ENCODE measurements at places on chromosomes 3 and 15.

DNA sequence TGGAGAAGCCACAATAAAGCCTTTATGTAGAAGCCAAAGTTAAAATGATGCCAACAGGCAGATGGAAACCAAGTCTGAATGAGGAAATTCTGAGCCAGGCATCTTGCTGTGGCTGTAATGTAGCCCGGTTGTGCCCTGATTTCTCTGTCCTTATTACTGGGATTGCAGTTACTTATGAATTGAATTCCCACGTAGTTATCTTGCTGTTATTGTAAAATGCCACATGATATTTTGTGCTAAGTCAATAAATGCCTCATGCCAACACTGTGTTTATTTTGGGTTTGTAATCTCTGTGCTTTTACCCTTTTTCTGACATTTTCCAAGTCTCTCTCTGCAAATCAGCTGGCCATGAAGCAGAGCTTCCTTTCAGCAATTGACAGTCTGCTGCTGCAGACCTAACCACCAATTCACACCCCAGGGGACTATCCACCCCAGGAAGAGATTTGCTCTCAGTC, 486.1 kb upstream of the GOLIM4 start:
- DNase-seq = no peak

GRCh38 chr15:67715170-67715569, 110.1 kb upstream of the SKOR1 start:
- no peak for DNase-seq

DNA sequence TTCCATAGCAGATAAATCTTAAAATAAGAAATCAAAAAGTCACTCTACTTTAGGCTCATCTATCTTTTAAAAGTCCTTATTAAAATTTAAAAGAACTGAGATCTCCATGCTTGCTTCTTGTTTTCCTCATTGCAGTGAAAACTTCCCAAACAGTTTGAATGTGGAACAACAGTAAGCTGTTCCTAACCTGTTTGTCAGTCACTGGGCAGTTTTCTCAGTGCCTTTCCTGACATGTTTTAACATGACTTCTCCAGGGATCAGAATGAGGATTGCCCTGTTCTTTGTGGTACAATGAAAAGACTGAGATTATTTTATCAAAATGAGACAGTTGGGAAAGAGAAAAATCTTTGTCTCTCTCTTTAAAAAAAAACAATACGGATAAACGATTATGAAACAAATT, 774 bp downstream of the GPR87 start:
- DNase-seq = no peak

DNA sequence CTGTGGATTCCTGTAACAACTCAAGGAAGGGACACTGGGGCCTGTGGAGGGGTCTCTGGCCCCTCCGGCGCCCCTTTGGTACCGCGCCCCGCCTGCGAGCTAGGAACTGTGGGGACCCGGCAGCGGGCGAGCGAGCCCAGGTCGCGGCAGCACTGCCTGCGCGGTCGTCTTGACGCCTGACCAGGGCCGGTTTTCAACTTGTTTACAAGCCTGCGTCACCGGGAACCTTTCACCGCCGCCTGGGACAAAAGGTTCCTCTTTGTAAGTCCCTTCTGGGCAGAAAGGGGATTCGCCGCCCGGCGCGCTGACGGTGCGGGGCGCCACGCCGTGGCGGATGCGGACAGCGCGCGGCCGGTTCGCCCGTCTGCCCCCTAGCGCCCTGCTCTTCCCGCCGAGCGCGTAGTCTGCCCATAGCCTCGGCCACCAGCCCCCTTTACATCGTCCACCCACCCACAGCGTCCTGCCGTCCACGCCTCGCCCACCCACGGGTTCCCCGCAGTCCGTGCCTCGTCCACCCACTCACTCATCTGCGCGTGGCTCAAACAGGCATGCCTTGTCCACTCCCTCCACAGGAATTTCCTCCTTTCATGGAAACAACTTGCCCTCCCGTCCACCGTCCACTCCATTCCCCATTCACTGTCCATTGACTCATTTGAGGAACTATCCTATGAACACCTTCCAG, 5.5 kb upstream of the CFAP100 start:
- DNase-seq = peak; percentile 56

- no peak for DNase-seq
These were observed 57.7 kb upstream of the LARS2 start for GRCh38 chr3:45330510-45331295.

GRCh38 chr3:115958526-115958925, 335.2 kb downstream of the GAP43 start:
- DNase-seq = no peak

DNA sequence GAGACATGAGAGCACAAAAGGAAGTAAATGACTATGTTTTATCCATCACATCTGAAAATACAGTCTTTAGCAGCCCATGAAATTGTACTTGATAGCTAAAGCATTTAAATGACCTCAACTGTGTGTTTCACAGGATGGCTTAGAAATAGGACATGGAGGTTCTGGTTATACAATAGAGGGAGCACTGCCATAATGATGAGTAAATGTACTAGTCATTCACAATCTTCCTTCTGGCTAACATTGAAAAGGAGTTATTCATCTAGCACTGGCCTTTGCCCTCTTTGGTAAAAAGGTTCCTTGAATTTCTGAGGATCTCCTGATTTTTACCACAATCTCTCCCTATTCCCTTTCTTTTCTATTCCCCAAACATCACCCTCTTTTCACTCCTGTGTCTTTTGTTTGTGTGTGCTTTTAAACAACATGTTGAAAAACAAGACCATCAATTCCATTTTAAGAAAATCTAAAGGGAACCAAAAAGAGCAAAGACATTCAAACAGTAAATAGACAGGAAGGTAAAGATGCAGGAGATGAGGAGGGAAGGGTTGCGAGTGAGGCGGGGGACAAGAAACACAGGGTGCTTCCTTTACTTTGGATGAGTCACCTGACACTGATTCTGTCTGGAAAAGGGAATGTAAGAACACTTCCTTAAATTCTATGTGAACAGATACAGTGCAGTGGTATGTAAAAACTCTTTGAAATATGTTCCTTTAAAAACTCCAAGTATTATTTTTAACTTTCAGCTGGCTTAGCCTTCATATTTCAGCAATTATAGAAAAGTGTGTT, 619.0 kb downstream of the MECOM start:
- DNase-seq = no peak

GRCh38 chr3:188683032-188683521, 488.7 kb upstream of the TPRG1 start:
- peak; percentile 70 for DNase-seq

DNA sequence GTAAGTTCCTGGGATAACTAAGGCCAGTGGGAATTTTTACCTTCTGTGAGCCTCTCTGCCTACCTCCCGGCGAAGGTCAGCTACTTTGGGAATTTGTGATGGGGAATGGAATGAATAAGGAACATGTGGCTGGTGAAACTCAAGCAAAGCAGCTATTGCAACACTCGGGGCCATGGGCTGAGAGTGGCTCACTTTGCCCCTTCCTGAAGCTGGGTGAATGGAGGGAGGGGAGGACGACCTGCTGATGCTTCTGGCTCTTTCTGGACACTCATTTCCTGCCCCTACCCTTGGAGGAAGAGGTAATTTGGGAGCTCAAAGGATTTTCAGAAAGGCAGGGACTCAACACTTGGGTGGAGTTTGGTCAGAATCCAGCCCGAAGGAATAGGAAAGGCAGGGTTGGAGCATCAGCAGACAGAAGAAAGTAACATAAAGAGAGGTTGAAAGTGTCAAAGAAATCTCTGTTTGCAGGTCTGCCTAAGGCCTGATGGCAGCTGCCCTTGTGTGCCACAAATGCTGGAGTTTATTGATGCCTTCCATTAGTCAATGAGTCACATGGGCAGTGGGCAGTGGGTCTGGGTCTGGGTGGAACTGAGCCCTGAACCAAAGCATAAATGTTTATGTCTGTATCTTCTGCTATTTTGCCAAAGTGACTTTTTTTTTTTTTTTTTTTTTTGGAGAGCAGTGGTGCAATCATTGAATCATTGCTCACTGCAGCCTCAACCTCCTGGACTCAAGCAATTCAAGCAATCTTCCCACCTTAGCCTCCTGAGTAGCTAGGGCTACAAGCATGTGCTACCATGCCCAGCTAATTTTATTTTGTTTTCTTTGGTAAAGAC, 12.4 kb downstream of the LAMP3 start:
- DNase-seq = no peak

DNA sequence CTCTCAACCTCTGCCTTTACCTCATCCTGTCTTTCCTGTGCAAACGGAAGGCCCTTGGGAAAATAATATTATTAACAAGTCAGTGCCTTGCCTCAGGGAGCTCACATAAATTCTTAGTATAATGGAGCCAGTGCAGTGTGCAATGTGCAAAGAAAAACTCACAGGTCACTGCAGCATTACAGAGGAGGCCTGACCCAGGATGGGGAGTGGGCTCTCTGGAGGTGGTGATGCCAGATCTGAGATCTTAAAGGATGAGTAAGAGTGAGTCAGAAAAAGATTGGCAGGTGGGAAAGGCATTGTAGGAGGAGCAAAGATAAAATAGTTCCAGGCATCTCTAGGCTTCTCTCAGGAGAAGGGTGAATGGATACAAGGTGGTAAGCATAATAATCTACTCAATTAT, 185.6 kb upstream of the ADAMTS9 start:
- DNase-seq = no peak

GRCh38 chr3:73727117-73727821, 102.5 kb upstream of the PDZRN3 start:
- no peak for DNase-seq

DNA sequence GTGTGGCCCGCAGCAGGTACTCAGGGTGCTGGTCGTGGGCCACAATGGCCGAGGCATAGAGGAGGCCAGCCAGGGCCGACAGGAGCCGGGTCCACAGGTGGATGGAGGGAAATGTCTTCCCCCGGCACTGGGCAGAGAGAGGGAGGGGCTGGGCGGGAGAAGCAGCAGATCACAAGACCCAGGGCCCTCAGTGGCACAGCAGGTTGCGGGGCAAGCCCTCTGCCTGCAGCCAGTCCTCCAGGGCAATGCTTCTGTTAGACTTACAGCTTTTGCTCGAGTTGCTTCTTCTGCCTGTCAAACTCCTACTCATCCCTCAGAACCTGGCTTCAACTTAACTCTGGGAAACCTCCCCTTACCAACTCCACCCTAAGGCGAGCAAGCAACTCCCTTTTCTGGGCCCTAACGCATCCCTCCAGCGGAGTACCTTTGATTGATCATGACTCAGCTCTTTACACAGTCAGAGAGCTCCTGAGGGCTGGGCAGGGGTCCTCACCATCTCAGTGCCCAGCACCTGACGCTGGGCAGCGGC, 16.0 kb downstream of the TMEM44 start:
- no peak for DNase-seq

GRCh38 chr3:59867185-59868002, 817.6 kb upstream of the CFAP20DC start:
- DNase-seq = peak; percentile 41

GRCh38 chr3:177820683-177821316, 623.5 kb upstream of the TBL1XR1 start:
- no peak for DNase-seq

GRCh38 chr15:69930754-69931153, 167.0 kb downstream of the TLE3 start:
- DNase-seq = no peak

GRCh38 chr3:90253131-90253530, 1145.7 kb downstream of the EPHA3 start:
- no peak for DNase-seq

DNA sequence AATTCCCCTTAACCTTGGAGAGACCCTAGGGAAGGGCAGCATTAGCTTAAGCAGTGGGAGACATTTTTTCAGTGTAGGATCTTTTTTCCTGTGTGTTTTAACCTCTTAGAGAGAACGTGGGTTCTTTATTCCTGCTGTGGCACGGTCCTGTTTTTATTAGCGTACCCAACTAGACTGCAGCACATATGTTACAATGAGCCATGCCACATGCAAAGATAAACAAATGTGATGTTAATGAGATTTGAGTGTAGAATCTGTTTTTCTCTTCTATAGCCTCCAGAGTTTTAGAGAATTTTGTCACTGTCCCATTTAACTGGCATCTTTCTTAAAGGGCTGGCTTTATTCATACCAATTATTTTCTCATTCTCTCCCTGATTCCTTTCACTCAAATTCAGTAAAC, 347.5 kb downstream of the CNTN4 start:
- DNase-seq = no peak

GRCh38 chr3:45623846-45624245, 29.3 kb downstream of the LIMD1 start:
- DNase-seq = no peak

DNA sequence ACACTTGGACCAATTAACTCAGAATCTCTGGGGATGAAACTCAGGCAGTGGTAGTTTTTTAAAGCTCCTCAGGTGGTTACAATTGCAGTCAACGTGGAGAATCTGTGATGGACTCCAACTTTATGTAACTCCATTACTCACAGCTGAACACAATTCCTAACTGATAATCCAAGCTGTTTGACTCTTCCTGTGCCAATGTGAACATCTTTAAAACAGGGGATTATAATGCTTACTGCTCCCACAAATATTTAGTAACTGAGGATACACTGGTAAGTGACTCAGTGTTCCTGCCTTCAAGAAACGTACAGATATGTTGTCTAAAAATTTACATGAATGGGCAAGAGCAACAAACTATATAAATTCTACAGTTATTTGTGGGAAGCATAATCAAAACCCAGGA, 85.6 kb downstream of the OSBPL10 start:
- DNase-seq = no peak

GRCh38 chr15:52154896-52155865, 36.0 kb downstream of the GNB5 start:
- DNase-seq = no peak

- peak; percentile 19 for DNase-seq
These were observed 339.1 kb downstream of the TIGIT start for GRCh38 chr3:114632757-114633424.

GRCh38 chr3:162610261-162610660, 1113.7 kb downstream of the OTOL1 start:
- DNase-seq = no peak

DNA sequence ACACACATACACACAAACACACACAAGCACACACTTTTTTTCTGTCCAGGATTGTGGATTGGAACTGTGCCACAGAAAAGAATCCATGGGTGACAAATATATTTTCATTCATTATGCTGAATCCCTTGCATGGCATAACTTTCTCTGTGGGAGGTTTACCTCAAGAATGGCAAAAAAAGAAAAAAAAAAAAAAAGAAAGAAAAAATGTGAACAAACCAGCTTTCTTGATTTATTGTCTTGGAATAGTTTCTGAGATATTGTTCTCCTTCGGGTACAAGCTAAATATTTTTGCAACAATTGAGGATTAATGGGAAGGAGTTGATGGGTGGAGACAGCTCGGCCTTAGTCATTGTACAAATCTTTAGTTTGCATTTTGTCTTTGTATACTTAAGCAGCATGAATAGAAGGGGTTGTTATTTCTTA, 153.1 kb downstream of the GMNC start:
- no peak for DNase-seq

- no peak for DNase-seq
These were observed 10.1 kb downstream of the CEMIP start for GRCh38 chr15:80789296-80789695.

- DNase-seq = no peak
These were observed 3.1 kb downstream of the PLXNA1 start for GRCh38 chr3:126986001-126986400.

GRCh38 chr15:83602021-83602420, 51.9 kb upstream of the ADAMTSL3 start:
- no peak for DNase-seq

DNA sequence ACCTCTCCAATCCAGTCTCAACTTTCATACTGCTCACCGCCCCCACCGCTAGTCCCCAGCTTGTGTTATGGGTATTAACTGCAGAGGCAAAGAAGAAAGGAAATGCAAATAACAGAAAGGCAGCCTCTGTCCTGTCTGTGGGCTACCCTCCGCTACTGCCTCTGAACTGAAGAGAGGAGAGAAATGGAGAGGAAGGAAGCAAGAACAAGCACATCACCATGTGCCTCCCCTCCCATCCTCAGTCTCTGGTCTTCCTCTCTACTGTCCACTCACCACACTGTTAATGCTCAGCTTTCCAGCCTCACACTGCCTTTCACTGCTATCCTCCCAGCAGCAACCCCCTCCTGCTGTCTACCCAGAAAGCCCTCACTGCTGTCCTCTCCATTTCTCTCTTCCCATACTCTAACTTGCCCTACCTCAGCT, 139.0 kb upstream of the SLC2A2 start:
- peak; percentile 4 for DNase-seq
